ENCODE measurements at places on chromosomes 5 and 9.

DNA sequence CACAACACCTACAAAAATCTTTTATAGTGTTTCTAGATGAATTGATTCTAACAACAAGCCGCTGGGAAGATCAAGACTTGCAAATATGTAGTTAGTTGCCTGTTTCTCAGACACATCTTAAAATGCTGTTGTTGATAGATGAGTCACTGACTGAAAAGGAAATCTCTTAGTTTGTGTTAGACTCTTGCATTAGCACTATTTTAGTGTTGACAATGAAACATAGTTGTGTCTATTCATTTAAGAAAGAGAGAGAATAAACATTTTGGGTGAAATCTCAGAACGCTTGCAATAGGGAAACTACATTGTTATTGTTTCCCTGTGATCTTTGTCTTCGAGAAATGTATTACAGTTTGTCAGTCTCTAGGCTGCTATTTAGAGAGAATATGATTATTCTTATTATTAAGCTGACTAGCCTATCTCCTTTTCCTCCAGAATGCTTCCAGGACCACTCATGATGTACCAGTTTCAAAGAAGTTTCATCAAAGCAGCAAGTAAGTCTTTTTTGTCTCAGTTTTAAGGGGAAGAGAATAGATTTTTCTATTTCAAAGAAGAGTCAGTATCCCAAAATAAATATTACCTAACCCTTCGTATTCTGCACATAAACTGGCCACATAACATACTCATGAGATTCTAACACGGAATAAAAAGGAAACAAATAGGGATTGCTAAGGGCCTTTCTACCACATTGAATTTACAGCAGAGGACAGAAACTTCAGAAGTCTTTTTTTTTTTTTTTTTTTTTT lies 285.6 kb downstream of the ARHGAP26 start:
- no peak for DNase-seq

GRCh38 chr9:121835587-121836365 lies 184.3 kb downstream of the DAB2IP start:
- no peak for DNase-seq

- no peak for DNase-seq
Observed at GRCh38 chr5:38115318-38115827, 143.0 kb upstream of the EGFLAM start.

DNA sequence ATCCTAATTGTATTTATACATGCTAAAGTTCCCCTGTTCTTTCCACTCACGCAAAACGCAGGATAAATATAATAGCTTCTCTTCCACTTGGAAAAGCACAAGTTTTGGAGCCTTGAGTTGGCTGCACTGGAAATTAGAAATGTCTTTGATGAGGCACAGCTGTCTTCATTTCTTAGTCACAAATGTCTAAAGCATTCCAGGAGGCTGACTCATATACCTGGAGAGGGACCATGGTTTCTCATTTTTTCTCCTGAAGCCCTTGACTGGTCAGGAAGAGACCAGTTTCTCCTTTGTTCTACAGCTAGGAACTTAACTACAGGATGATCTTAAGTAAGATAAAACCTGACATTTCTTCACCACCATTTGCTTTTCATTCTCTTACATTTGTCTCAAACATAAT lies 16.2 kb downstream of the MTX3 start:
- no peak for DNase-seq

All from brain microvascular endothelial cell (primary cell).